ENCODE measurements at places on chromosomes 7 and 10. TPM values are rescaled to one million over a fixed set of nuclear protein-coding genes. Genes with fewer than 3 reads are reported as not detected.

Gene ZMIZ2
- 41.9 TPM for total RNA-seq

Gene CALML3
- not detected for total RNA-seq

Gene TBX20
- total RNA-seq, result not detected

Gene SLC29A3
- 2.8 TPM for total RNA-seq

Gene RPEL1
- total RNA-seq, result not detected

Gene CYP3A7
- 0.31 TPM for total RNA-seq

Gene TMEM236
- total RNA-seq, result not detected

Gene FAM204A
- 52.3 TPM for total RNA-seq

Gene ABLIM1
- total RNA-seq, result 91.7 TPM

Gene GTF2IRD1
- total RNA-seq, result 27.5 TPM

Gene SERPINE1
- not detected for total RNA-seq

Gene WBP1L
- total RNA-seq, result 21.3 TPM

Gene ARHGAP19
- total RNA-seq, result 9.4 TPM

Gene ASB4
- 0.31 TPM for total RNA-seq

Gene SPDYE16
- total RNA-seq, result not detected

Gene PTPRZ1
- total RNA-seq, result 523 TPM

Gene TMEM178B
- total RNA-seq, result 79.5 TPM

Gene GGCT
- total RNA-seq, result 13.5 TPM

Measured in parietal lobe (tissue), 2 donors.